OCI-M1 (cell line): ENCODE measurements at places on chromosomes 11 and 22.

DNA sequence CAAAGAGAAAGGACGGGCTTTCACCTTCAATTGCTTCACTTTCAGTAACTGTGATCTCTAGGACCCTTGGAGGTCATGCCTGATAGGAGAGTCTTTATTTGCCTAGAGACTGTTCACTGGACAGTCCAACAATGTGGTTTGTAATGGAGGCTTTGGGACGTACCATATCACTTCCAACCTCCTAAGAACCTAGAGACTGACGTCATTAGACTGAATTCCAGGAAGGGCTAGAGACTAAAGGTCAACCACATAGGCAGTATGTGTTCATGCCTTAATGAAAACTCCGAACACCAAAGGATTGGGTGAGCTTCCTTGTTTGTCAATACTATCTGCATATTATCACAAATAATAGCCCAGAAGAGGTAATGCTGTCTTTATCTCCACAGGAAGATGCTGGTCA lies 53.7 kb upstream of the CNTN5 start:
- DNase-seq: no peak

- DNase-seq: no peak
Measured at GRCh38 chr11:75505916-75506692, 19.6 kb downstream of the GDPD5 start.

GRCh38 chr22:33883961-33884808 lies 36.1 kb downstream of the LARGE1 start:
- no peak for DNase-seq

- no peak for DNase-seq
Measured at GRCh38 chr11:72436661-72437060, 2.3 kb upstream of the CLPB start.

DNA sequence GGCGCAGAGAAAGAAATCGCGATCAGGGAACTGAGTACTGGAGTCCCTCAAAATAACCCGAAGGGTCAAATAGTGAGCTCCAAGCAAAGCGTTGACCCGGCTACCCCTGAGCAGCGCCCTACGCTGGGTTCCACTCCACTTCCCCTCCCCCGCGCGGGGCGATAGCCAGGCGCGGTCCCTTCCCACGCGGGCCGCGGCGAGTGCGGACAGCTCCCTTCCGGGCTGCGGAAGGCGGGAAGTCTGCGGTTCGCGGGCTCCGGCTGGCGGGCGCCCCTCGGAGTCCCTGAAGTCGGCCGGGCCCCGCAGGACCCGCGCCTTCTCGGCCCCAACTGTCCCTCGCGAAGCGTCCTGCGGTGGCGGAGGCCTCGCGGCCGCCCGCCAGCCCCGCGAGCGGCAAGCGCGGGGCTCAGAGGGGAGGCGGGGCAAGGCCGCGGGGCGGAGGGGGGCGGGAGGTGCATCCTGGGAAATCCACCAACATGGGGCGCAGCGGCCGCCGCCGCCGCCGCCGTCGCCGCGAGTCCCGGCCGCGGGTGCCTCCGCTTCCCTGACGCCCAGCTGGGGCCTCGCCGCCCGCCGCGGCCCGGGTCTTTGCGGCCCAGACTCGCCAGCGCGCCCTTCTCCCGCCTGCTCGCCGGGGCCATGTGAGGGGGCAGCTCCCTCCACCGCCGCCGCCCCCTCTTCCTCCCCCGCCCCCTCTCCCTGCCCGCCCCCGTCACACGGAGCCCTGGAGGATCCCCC lies at the start of gene QSER1:
QSER1 (plus strand) TSS at position 457 of the 738 bp plus-strand sequence. CDS start 315 bp downstream, outside the sequence.
- DNase-seq: peak; percentile 87

- DNase-seq: no peak
Measured at GRCh38 chr22:32661296-32661695, 140.2 kb upstream of the TIMP3 start.

DNA sequence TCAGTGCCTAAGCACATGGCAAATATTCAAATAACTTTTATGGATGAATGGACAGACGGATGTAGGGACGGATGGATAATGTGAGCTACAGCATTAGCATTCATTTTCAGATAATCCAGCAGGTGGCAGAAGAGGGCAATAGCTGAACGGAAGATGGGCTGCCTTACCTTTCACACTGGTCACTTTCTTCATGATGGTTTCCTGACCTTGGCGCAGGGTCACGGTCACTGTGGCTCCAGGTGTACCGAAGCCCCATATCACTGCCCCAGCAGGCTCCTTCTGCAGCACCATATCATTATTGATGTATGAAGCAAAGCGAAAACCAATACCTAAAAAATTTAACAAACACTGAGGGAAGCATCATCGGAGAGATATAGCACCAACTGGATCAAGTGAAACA lies 4.3 kb downstream of the SIAE start:
- peak; percentile 82 for DNase-seq

DNA sequence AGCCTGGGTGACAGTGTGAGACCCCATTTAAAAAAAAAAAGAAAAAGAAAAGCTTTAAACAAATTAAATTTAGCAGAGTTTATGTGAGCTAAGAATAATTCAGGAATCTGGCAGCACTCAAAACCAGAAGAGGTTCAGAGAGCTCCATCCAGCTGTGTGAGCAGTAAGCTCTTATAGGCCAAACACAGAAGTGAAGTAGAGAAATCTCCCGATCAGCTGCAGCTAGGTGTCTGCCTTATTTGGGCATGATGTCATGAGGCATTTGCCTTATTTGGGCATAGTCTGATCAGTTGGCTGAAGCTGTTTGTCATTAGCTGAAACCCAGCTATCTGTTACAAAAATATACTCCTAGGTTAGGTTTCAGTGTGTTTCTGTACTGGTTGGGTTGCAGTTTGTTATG lies 8.2 kb downstream of the MS4A15 start:
- peak; percentile 7 for DNase-seq

DNA sequence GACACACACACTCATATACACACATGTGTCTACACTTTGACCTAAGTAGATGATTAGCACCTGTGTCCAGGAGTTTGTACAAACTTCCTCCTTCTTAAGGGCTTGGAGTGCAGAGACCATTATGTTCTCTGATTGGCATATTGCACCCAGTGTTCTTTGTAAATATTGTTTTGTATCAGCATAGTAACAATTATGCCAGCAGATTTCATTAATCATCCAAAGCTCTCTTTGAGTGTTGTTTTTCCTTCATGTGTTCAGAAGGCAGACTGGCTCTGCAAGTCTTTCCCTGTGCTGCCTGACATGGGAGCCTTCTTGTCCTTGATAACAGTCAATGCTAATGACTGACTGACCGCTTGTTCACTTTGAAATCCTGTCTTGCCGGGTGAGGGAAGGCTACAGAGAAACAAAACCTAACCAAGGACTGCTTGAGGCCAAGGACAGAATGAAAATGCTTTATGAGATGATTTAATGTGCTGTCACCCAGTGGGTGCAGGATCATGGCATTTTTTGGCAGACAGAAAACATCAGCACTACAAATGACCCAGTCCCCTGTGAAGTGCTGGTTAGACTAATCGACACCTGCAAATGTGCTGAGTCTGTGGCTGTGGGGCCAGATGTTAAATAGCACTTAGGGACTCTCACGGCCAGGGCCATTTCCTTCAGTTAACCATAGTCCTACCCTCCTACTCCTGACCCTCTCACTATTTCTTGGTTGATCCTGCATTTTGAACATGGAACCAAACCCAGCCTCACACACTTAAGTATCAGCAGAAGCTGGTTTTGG lies 6.6 kb upstream of the BARX2 start:
- DNase-seq: no peak

DNA sequence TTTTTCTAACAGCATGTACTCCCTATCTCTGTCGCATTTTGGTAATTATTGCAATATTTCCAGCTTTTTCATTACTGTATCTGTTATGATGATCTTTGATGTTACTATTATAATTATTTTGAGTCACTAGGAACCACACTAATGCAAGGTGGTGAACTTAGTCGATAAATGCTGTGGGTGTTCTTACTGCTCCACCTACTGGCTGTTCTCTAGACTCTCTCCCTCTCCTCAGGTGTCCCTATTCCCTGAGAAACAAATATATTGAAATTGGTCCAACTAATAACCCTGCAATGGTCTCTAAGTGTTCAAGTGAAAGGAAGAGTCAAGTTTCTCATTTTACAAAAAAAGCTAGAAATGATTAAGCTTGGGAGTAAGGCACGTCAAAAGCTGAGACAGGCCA lies 10.5 kb downstream of the ARL14EP start:
- DNase-seq: peak; percentile 6

- DNase-seq: no peak
Measured at GRCh38 chr22:32328306-32329201, 29.1 kb upstream of the RFPL3 start.

DNA sequence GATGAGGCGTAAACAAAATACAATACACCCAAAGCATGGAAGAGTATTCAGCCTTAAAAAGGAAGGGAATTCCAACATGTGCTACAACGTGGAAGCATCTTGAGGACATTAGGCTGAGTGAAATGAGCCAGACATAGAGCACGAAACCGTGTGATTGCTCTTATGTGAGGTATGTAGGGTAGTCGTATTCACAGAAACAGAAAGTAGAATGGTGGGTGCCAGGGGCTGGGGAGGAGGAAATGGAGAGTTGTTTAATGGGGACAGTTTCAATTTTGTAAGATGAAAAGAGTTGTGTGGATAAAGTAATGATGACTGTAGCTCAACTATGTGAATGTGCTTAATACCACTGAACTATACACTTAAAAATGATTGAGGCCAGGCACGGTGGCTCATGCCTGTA lies 10.2 kb upstream of the KMT5B start:
- DNase-seq: no peak

DNA sequence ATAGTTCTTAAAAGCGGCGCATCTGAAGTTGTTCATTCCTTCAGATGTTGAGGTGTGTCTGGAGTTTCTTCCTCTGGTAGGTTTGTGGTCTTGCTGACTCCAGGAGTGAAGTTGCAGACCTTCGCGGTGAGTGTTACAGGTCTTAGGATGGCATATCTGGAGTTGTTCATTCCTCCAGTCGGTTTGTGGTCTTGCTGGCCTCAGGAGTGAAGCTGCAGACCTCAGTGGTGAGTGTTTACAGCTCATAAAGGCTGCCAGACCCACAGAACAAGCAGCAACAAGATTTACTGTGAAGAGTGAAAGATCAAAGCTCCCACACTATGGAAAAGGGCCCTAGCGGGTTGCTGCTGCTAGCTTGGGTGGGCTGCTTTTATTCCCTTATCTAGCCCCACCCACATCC lies 201.7 kb upstream of the PDGFD start:
- no peak for DNase-seq

GRCh38 chr22:28629420-28630176 lies 50.0 kb downstream of the TTC28 start:
- DNase-seq: peak; percentile 63

DNA sequence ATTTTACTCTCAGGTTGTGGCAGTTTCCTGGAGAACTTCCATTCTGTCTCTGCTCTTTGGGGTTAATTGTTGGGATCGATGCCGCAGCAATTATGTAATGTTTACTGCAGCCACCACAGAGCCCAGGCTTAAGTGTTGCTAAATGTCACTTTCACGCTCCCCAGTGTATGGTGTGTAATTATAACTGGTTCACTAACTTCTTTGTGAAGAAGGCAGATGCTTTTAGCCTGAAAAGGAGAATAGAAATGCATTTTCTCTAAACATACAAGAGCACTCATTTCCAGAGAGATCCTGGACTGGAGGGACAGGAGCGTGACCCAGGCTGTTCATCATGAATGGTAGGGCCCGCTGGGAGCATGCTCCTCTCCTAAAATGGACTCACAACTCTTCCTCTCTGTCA lies 132.2 kb upstream of the PLET1 start:
- no peak for DNase-seq

DNA sequence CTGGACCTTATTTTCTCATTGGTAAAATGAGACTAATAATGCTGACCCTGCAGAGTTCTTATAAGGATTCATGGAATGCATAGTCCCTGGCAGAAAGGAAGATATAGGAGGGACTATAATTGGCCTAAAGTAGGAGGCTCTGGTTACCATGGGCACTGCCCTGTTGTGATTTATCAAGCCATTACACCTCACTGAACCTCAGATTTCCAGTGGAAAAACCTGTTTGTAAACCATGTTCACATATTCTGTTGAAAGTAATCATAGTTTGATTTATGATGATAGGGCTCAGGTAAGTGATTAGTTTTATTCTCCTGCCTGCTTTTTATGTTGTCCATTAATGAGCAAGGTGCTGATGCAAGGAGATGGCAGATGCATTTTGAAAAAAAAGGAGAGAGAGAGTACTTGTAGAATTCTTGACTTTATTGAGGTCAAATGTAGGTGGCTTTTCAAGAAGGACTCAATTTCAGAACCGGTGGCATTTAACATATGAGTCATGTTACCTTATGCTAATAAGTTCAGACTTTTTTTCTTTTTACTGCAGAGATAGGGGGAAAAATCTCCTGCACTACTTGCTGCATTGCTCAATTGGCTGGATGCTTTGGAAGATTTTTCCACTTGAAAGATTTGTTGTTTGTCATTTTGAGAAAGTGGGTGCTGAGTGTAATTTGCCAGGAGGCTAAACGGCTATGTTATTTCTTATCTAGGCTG lies 14.6 kb downstream of the NF2 start:
- DNase-seq: no peak

- DNase-seq: no peak
Measured at GRCh38 chr11:133895061-133895479, 49.8 kb upstream of the SPATA19 start.

DNA sequence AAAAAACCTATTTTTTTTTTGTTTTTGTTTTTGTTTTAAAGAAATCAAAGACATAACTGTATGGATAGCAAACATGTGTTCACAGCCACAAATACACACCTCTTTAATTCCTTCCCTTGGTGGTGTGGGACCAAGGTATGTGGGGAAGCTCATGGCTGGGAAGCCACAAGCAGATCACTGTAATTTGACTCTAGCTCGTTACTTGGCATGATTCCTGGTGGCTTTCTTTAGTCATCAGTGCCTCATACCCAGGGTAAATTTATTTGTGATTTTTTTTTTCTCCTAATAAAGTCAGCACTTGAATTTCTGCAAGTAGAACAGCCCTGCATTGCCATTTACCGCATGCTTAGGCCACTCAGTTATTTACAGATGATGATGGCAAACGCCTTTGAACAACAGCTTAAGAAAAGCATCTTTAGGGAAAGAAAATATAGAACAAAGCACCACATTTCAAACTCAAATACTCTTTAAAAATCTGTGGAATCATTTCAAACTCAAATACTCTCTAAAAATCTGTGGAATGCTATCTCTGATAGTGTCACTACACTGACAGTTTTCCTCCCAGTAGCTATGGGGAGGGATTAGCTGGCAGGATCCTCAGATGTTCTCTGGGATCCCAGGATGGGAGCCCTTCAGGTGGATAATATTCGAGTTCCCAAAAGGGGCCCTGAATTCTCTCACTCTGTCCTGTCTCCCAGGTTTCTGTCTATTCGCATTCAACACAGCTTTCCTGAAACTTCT lies 687.2 kb downstream of the OPCML start:
- DNase-seq: no peak

DNA sequence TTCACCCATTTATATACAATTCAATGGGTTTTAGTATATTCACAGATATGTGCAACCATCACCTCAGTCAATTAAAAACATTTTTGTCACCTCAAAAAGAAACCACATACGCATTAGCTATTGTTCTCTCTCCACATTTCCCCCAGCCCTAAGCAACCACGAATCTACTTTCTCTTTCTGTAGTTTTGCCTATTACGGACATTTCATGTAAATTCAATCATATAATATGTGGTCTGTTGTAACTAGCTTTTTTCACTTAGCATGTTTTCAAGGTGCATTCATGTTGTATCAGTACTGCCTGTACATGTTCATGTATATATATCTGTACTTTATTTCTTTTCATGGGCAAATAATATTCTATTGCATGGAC lies 104.7 kb upstream of the RRM1 start:
- no peak for DNase-seq
